ENCODE measurements at places on chromosomes 2 and 18. TPM values are rescaled to one million over a fixed set of nuclear protein-coding genes. Genes with fewer than 3 reads are reported as not detected.

Gene LOXHD1
- total RNA-seq, result 0.12 TPM

- ATAC-seq, result no peak
Observed at GRCh38 chr2:161147856-161148255, 12.4 kb upstream of the TANK start.

- ATAC-seq, result no peak
Observed at GRCh38 chr2:59888015-59888414, 665.4 kb downstream of the BCL11A start.

Gene CRYGC
- not detected for total RNA-seq

- ATAC-seq, result no peak
Observed at GRCh38 chr2:231210782-231211181, 12.4 kb downstream of the ARMC9 start.

Data from esophagus mucosa (tissue), 1 donor.